GM12878 (cell line): ENCODE measurements at places on chromosomes 1 and 21. TPM values are rescaled to one million over a fixed set of nuclear protein-coding genes. Genes with fewer than 3 reads are reported as not detected.

DNA sequence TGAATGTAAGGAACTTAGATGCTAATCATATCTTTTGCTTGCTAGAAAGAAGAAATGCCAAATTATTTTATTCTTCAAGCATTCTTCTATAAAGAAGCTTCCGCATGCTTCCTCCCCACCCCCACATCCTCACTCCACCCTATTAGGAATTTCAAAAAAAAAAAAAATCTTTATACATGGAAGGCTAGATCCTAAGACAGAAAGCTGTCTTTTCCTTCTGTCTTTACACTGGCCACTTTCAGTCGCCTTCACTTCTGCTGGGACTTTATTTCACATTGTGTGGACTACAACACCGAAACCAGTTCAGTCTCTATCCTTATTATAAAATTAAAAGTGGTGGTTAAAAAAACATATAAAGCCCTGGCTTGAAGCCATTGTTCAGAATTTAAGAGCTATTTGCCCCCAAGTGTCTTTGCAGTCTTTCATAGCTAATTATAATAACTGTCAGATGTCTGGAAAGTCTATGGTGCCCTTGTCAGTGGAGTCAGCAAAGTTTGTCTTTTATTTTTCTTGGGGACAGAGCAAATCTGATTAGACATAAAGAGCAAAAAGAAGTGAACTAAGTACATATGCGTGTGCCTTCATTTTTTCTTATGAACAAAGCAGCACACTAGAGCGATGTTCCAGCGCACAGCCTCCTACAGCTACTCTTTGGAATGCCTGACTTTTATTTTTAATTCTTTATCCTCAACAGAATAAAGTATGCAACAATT lies 297.7 kb downstream of the PTPRC start:
- no peak for DNase-seq

GRCh38 chr1:45365051-45365450 lies 24.8 kb upstream of the MUTYH start:
- no peak for DNase-seq

DNA sequence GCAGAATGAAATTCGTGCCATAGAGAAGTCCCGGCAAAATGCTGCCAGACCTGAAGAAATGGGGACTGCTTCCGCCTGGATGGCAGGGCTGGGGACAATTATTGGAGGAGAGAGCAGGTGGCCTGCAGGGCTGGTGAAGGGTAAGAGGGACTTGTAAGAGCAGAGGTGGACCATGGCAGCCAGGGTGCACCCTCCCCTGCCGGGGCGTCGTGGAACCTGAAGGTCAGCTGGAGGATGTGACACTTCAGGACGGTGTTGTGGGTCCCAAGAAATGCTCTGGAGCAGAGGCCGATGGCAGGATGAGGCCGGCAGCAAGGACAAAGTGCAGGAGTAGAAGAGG lies 40.3 kb downstream of the RIPK4 start:
- no peak for DNase-seq

DNA sequence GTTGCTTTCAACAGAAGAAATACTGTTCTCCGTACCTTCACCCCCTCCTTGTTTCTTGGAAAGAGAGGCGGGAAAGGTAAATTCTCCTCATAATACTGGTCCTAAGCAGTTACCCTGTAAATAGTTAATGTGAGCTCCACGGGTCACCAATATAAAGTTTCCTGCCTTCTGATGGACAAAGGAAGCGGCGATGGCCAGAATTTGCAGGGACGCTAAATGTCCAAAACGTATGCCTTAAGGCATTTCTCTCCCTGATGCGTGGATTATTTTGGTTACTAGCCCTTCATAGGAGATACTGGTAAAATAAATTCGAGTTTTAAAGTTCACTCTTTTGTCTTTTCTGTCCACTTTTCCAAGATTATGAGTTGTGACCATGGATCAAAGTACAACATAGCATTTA lies 898 bp upstream of the PTGS2 start:
- DNase-seq = no peak

- no peak for DNase-seq
Observed at GRCh38 chr1:31102501-31102950, 37.0 kb upstream of the PUM1 start.

GRCh38 chr1:36175137-36176095 lies 19.5 kb downstream of the MAP7D1 start:
- no peak for DNase-seq

DNA sequence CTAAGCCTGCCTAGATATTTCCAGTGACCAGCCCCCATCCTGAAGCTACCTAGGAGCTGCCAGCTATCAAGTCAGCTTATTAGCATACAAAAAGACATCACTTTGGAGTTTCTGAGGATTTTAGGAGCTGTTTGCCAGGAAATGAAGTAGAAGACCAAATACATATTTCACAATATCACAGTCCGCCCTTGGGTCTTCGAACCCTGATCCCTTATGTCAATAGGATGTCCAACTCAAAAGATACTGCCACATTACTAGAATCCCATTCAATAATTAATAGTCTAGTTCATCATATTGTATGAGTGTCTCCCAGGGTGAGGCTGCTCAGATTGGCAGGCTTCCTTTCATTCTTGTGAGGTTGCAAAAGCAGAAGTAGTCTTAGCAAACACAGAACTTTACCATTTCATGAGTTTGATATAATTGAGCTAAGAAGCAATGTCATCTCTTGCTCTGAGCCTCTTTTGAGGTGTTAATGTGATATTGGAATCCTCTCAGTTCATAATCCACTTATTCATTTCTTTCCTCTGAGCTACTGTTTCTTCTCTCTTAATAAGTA lies 13.6 kb downstream of the IPO9 start:
- no peak for DNase-seq

DNA sequence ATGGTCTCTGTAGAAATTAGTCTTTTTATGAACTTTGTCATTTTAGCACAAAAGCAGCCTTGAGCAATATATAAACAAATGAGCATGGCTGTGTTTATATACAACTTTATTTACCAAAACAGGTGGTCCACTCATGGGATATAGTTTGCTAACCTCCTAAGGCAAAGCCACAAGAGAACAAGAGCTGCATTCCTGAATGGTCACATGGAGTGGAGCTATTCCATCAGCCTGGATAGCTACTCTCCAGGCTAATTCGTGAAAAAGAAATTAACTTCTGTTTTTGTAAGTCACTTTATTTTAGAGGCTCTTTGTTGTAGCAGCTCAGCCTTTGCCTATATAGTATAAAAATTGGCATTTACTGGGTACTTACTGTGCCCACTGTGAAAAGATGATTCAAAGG lies 163.3 kb upstream of the FAM78B start:
- DNase-seq = no peak

DNA sequence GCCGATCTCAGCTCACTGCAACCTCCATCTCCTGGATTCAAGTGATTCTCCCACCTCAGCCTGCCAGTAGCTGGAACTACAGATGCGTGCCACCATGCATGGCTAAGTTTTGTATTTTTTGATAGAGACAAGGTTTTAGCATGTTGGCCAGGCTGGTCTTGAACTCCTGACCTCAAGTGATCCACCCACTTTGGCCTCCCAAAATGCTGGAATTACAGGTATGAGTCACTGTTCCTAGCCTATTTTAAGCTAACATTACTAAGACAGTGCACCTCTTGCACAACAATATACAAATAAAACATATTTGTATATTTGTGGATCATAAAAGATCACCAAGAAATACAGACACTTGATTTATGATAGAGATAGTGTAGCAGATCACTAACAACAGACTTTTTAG lies 139.1 kb downstream of the DUSP10 start:
- no peak for DNase-seq

- no peak for DNase-seq
Observed at GRCh38 chr1:151325231-151325630, 2.0 kb downstream of the PI4KB start.

- no peak for DNase-seq
Observed at GRCh38 chr1:42047508-42047880, 105.7 kb upstream of the GUCA2B start.

GRCh38 chr1:210681158-210681557 lies 352.5 kb downstream of the HHAT start:
- no peak for DNase-seq

- no peak for DNase-seq
Observed at GRCh38 chr1:151728151-151729054, 7.1 kb downstream of the RIIAD1 start.

The RYR2 gene
- total RNA-seq = 0.03 TPM in 1 of 2 replicates, not detected in the other

The ZBTB8B gene
- total RNA-seq = 0.03 TPM in 1 of 2 replicates, not detected in the other

The CCDC181 gene
- not detected in 2 replicates for total RNA-seq

The CLDN8 gene
- not detected in 2 replicates for total RNA-seq

The KDF1 gene
- 0.24 TPM in 1 of 2 replicates, not detected in the other for total RNA-seq

The FLAD1 gene
- total RNA-seq = 53.6 and 61.5 TPM in 2 replicates

The OR2T33 gene
- total RNA-seq = not detected in 2 replicates

The CCDC28B gene
- 87.1 and 89.7 TPM in 2 replicates for total RNA-seq

The PPIAL4G gene
- total RNA-seq = not detected in 2 replicates

The S100B gene
- total RNA-seq = not detected in 2 replicates

The AMPD1 gene
- total RNA-seq = not detected in 2 replicates

The TCP10L gene
- total RNA-seq = 0.35 TPM in 1 of 2 replicates, not detected in the other
